ENCODE measurements at places on chromosomes 16 and 17.
A peak's percentile ranks its signal among the peaks of the same experiment; 100 is the strongest.

GRCh38 chr16:24917236-24917635 lies 71.5 kb downstream of the SLC5A11 start:
- no peak for DNase-seq

DNA sequence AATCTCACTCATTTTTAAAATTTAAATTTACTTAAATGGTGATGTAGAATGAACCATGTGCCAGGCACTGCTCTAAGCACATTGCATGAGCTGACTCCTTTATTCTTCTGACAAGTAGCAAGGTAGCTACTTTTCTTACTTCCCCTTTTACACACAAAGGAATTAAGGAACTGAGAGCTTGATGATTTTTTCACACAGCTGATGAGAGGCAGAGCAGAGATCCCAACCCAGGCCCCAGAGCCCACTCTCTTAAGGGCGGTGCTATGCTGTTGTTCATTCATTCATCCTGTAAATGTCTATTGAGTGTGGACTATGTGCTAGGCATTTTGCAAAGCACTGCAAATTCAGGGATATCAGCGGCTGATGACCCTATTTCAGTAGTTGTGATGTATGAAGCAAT lies 17.9 kb downstream of the SEC14L5 start:
- no peak for DNase-seq

DNA sequence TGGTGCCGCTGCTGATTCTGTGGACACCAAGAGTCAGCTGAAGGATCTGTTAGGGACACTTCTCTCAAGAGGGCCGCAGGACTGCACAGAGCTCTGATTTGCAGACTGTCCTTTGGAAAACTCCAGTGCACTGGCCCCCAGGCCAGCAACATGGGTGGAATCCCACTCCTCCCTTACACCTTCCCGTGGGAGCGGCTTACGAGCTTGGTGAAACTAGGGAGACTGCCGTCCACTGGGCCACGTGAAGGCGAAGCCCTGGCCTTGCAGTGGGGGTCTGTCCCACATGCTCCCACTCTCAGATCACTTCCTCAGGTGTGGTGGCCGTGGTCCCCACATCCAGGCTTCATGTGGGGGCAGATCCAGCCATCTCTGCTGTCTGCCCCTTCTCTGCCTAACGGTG lies 36.4 kb downstream of the PSME3IP1 start:
- no peak for DNase-seq

DNA sequence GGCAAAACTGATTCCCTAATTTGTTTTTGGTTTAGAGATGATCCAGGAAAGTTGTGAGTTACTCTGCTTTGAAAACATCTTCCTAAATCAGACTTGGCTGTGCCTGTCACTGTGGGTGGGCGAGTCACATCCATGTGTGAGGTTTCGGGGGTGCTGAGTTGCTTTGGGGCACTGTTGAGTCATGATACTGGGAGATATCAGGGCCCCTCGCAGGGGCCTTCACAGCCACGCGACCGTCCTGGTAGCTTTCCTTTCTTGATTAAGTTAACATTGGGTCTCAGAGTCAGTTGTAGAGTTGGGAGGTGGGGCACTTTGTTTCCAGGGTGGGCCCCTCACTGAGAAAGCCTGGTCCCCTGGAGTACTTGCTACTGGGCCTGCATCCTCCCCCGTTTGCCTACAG lies 58.3 kb upstream of the LGALS9 start:
- no peak for DNase-seq

GRCh38 chr17:27379888-27380533 lies 76.2 kb upstream of the KSR1 start:
- DNase-seq: peak; percentile 83
